Activated T-helper 2 cell treated with anti-CD3 and anti-CD28 coated beads, Interferon-gamma antibody, Interleukin-2, Interleukin-4, amounts not matched to agents 10 μg/mL and 5 μg/mL and 100 μg/mL, durations not matched to agents 14 hours and 24 hours and 36 hours (primary cell): ENCODE measurements at places on chromosomes 2 and 18.

GRCh38 chr2:42353792-42354429 is 7.1 kb downstream of the COX7A2L start:
- DNase-seq: no peak

DNA sequence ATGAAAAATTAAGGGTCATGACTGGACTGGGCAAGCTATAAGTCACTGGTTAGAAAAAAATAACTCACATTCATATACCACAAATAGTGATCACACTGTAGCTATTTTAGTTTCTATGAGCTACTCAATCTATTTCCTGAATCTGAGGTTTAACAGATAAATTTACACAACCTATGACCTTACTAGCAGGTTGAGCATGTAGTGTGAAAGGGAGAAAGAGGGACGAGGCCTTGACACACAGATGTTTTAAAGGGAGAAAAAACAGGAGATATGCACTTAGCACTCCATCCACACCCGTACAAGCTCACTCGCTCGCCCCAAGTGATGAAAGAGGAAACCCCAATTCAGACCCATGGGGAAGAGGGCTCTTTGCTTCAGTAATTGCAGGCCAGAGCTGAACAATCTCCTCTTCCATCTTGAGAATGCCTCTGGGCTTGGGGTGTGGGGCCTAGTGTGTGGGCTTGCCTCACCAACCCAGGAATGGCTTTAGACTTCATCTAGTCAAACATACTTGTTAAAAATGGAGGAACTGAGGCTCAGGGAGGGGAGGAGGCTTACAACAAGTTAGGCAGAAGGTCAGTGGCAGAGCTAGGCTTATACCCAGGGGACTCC is 10.7 kb downstream of the CYRIA start:
- no peak for DNase-seq

DNA sequence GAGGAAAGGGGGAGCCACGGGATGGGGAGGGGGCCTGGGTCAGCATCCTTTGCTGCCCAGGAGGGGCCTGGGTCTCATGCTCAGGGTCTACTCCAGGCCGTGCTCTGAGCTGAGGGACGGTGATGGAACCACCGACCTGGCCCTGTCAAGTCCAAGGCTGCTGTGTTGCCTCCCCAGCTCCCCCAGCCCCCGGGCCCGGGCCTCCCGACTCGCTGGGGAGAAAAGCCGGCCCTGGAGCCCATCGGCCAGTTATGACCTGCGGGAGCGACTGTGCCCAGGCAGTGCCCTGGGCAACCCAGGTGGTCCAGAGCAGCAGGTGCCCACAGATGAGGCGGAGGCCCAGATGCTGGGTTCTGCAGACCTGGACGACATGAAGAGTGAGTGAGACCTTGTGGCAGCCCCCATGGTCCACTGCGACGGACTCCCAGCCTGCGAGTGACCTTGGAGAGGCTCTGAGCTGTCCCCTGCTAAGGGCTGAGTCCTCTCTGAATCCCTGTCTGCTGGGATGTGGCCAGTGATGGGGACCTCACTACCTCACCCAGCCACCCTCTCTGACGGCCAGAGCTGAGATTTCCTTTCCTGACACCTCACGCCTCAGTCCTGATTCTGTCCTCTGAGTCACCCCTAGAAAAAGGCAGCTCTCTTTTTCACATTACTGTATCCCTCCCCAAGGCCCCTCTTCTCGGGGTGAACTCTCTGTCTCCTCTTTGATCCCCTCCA is 2.7 kb downstream of the SLC4A3 start:
- no peak for DNase-seq

GRCh38 chr2:217270485-217271121 is 410.7 kb upstream of the TNP1 start:
- DNase-seq: no peak

- no peak for DNase-seq
These were observed 71.9 kb downstream of the EPC2 start for GRCh38 chr2:148716378-148716920.

GRCh38 chr2:105110295-105110829 is 72.5 kb downstream of the MRPS9 start:
- no peak for DNase-seq

- no peak for DNase-seq
These were observed 114.5 kb downstream of the AGAP1 start for GRCh38 chr2:235608200-235608887.

DNA sequence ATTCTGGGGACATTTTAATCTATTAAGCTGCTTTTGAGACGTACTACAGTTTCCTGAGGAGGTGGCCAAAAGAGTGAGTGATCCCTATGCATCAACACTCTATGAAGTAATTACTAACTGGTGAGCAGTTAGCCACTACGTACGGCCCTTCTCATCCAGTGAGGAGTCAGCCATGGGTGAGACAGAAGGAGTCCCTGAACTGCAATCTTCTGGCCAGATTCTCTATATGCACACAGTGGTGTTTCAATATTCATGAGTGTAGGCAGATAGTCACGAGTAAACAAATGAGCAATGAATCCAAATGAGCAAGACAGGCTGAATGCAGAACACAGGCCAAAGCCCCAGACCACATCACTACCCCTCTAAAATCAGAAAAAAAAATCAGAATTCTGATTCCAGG is 29.8 kb upstream of the TMEM214 start:
- no peak for DNase-seq

DNA sequence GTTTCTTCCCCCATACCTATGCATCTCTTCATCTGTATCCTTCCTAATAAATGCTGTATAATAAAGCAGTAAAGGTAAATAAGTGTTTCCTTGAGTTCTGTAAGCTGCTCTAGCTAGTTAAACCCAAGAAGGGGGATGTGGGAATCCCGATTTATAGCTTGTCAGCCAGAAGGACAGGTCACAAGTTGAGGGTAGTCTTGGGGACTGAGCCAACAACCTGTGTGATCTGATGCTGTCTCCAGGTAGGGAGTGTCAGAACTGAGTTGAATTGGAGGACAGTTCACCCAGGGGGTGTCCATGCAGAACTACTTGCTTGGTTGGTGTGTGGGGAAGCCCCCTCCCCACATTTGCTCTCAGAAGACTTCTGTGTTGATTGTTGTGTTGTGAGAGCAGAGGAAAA is 112.4 kb downstream of the LDLRAD4 start:
- DNase-seq: no peak

DNA sequence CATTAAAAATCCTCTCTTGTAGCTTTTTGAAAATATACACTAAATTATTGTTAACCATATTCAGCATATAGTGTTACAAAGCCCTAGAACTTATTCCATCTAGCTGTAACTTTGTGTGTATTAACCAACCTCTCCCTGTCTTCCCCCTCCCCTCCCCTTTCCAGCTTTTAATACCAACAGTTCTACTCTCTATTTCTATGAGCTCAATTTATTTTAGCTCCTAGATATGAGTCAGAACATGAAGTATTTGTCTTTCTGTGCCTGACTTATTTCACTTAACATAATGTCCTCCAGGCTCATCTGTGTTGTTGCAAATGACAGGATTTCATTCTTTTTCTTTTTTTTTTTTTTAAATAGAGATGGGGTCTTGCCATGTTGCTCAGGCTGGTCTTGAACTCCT is 45.1 kb downstream of the GPD2 start:
- DNase-seq: no peak

DNA sequence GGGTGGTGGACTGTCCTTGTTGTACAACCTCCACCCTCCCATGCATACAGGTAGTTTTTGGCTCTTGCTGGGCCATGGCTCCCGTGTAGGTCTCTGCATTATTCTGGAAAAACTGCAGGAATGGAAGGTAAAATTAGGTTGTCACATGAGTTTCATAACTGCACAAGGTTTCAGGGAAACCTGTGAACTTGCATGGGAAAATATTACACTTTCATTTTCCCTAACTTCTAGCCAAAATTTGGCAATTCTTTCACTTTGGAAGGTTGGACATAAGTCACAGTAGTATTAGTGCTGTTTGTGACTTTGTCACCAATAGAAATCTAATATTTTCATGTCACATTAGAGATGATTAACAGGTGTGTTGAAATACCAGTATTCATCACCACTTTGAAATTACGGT is 118.1 kb upstream of the MGAT5 start:
- no peak for DNase-seq

GRCh38 chr2:175207741-175208438 is 26.4 kb upstream of the ATP5MC3 start:
- no peak for DNase-seq

DNA sequence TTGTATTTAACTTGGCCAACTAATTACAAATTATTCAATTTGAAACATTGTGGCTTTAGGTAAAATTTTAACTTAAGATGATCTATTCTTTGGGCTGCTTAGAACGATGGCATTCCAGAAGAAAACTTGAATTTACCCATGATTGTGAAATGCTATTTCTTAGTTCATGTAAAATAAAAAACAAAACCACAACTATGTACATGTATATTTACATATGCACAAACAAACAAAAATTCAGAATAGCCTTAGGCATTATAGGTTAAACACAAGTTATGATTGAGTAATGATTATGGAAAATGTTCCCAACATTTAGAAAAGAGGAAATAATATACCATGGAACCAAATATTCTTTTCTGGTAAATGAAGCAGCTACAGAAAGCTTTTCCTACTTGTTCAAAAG is 3.5 kb upstream of the SMCHD1 start:
- no peak for DNase-seq

DNA sequence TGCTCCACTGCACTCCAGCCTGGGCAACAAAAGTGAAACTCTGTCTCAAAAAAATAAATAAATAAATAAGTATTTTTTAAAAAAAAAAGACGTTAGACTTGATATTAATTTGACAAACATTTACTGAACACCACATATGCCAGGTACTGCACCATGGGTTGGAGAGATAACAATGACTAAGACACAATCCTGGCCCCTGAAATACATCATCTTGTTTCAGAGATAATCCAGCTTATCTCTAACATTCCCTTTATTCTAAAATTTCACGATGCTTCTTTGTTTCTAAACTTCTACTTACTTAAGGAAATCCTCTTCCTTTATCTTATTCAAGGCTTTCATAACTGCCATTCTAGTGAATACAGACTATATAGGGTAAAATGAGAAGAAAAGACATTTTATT is 55.0 kb upstream of the PEX13 start:
- DNase-seq: no peak

DNA sequence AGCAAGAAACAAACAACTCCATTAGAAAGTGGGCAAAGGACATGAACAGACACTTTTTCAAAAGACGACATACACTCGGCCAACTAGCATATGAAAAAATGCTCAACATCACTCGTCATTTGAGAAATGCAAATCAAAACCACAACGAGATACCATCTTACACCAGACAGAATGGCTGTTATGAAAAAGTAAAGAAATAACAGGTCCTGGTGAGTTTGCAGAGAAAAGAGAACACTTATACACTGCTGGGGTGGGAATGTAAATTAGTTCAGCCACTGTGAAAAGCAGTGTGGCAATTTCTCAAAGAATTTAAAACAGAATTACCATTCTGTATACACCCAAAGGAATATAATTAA is 130.5 kb downstream of the PLCL1 start:
- DNase-seq: no peak

DNA sequence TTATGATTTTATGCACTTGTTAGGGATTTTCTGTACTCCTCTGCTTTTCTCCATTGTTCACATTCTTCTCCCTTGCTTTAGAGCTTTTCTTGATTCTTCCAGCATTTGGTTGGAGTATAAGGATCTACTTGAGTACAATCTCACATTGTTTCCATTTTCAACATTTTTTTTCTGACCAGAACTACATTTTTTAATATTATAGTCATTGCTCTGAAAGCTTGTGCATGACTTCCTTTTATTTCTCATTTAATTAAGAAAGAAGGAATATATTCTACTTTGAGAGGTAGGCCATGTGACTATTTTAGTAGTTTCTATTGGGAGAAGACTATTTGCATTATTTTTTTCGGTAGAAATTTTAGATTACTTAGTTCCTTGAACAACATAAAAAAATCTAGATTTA is 200.4 kb downstream of the TMEM247 start:
- no peak for DNase-seq

- DNase-seq: no peak
These were observed 85.9 kb downstream of the SMAD7 start for GRCh38 chr18:48864876-48865275.

GRCh38 chr18:63137999-63138435 is 181.6 kb downstream of the BCL2 start:
- DNase-seq: no peak

- DNase-seq: no peak
These were observed 96.8 kb downstream of the DNAH6 start for GRCh38 chr2:84613082-84613481.

- DNase-seq: no peak
These were observed 205.2 kb downstream of the SCG2 start for GRCh38 chr2:223396993-223397392.

DNA sequence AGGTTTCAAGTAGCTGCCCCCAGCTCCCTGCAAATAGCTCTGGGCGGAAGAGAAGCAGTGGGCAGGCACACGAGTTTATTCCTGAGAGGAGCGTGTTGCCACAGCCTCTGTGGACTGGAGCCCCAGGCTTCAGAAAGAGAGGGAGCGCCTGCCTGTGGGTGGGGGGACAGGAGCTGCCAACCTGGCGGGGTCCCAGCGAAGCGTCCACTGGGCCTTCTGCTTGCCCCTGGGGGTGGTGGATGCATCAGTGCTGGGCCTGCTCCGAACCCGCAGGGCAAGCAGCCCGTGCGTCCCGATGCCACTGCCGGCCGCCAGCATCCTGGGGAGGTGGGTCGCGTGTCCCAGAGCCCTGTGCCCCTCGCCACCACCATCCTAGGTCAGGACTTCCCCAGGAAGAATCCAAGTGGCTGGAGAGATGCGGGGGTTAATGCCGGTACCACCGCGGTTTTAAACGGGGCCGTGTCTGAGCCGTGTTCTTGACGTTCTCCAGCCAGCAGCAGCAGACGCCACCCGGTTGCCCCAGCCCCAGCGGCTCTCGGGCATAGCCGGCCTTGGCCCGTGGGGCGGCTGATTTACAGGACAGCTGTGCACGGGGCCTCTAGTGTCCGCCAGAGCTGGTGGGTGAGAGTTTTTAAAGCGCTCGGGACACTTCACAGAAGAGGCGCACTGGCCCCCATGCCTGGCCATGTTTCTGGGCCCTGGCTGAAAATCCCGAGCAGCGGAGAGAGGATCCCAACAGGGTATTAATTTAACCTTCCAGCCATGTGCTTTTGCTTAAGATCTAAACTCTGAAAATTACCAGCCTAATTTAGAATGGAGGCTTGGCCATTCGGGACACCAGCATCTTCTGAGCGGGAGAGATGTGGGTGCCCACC is 84.7 kb downstream of the NFATC1 start:
- DNase-seq: no peak

DNA sequence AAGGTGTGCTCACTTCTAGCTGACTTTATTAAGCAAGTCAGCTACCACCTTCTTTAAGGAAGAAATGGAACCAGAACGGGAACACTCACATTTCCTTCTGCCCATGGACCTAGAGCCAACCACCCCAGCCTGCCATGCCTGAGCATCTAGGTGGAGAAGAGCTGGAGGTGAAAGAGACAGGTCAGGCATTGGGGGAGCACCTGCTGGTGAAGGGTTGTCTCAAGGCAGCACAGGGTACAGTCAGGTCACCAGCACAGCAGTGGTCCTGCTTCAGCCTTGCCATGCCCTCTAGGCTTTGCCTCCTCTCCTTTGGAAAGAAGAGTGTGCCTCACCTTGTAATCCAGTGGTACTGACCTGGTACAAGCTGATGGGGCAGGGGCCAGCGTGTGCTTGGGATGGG is 107.9 kb downstream of the KCNF1 start:
- no peak for DNase-seq

GRCh38 chr2:109497911-109498870 is 115.6 kb downstream of the SEPTIN10 start:
- no peak for DNase-seq
